NCI-H1092 (cell line): ENCODE measurements at places on chromosomes 11 and 22.

DNA sequence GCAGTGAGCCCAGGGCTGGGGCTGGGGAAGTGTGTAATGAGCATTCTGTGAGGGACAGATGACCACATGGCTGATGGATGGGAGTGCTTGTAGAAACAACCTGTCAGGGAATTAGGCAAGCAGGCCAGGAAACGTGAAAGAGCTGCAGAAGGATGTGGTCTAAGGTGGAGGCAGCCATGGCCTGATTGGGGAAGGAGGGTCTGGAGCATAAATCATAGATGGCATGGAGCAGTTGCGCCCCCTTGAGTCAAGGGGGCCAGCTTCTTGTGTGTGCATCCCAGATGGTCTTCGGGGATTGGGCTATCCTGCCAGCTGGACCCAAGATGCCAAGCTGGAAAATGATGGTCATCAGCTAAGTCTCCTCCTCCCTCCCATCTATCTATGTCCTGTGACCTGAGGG, 119.4 kb upstream of the CLPB start:
- no peak for DNase-seq

- DNase-seq, result no peak
These were observed 31.7 kb downstream of the DCDC1 start for GRCh38 chr11:31337806-31338205.

DNA sequence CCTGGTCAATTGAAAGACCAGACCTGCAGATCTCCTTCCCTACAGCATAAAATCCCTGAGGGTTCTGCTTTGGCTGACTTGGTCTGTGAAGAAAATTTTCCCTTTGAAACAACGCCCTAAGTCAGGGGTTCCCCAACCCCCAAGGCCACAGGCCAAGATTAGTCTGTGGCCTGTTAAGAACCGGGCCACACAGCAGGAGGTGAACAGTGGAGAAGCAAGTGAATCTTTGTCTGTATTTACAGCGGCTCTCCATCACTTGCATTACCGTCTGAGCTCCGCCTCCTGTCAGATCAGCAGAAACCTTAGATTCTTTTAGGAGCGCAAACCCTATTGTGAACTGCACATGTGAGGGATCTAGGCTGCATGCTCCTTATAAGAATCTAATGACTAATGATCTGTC, 38.2 kb downstream of the CCDC83 start:
- no peak for DNase-seq

DNA sequence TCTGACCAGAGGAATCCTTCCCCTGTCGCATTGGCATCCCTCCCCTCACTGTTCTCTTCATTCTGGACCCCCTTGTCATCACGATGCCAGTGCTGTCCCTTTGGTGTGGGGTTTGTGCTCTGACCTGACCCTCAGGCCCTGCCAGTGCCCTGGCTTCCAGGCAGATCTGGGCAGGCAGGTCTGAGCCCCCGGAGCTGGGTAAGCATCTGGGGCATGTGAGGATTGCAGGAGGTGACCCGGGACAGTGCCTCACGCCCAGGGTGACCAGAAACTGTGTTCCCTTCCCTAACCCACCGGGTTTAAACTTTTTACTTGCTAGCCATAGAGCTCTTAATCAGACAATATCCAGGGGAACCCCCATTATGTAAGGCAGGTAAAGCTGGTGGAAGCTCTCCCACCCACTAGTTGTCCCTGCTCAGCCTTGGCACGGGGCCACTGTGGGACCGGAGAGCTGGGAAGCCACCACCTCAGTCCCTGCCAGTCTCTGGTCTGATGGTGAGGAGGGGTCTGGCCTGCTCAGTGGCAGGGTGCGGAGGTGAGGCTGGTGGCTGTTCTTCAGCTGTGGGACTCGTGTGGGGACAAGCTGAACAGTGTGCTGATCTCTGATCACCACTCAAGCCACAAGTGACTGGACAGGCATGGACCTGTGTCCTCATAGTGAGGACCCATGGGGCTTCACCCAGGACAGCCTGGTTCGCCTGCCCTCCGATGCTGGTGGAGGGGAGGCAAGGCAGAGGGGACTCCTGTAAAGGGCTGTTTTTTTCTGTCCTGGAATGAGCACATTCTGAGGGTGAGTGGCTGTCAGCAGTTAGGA, 38.0 kb downstream of the BCR start:
- no peak for DNase-seq

- no peak for DNase-seq
These were observed 19.2 kb downstream of the TP53I11 start for GRCh38 chr11:44931466-44931865.

DNA sequence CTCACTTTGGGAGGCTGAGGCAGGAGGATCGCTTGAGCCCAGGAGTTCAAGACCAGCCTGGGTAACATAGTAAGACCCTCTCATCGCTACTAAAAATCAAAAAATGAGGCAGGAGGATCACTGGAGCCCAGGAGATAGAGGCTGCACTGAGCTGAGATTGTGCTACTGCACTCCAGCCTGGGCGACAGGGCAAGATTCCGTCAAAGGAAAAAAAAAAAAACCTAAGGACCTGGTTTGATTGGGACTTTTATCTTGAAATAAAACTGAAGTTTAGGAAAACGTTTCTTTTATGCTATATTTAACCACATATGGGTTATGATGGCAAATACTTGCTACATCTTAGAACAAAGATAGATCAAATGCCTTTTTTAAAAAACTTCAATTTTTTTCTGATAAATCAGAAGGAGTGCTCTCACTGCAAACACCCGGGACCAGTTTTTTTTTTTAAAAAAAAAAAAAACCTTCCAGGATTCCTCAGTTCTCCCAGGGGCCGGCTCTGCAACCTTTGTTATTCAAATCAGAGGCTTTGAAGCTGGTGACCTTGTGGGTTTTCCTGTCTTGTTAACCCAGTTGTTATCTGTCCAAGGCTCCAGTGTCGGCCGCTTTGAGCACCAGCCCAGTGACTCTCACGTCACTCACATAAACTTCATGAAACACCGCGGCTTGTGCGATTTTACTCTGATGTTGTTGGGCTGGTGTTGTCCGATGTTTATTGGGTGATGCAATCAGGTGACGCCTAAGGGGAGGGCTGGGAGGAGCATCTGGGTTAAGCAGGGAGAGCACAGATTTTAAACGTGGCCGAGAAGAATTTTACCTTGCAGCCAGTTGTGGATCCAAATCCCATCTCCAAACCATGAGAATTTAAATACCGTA, 24.7 kb upstream of the SLC22A12 start:
- no peak for DNase-seq
